Activated CD8-positive, alpha-beta memory T cell treated with anti-CD3 and anti-CD28 coated beads for 48 hours (primary cell): ENCODE measurements at places on chromosomes 1 and 21.

DNA sequence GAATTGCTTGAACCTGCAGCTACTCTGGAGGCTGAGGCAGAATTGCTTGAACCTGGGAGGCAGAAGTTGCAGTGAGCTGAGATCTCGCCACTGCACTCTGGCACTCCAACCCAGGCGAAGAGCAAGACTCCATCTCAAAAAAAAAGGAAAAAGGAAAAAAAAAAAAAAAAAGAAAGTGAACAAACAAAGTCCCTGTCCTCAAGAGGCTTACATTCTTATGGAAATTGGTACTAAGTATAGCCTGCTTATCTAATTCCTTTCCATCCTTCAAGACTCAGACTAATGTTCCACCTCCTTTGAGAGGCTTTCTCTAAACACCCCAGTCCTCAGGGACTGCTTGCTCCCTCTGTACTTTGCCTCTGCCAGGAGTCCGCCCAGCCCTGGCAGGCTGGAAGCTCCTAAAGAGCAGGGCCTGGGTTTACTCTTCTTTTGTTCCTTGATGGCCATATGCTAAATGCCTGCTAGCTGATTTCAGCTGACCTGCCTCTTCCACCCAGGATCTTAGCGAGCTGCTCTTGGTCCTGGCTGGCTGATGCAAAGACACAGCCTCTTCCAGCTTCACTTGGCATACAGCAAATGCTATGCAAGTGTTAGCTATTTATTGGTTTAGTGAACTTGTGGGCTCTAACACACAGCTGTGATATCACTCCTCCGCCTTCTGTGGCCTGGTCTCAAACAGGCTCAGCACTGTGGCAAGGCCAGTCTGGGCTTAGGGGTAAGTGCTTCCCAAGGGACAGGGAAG lies 9.8 kb downstream of the SLC9A1 start:
- DNase-seq = no peak

GRCh38 chr1:3775490-3776230 lies 3.1 kb downstream of the SMIM1 start:
- DNase-seq = no peak

DNA sequence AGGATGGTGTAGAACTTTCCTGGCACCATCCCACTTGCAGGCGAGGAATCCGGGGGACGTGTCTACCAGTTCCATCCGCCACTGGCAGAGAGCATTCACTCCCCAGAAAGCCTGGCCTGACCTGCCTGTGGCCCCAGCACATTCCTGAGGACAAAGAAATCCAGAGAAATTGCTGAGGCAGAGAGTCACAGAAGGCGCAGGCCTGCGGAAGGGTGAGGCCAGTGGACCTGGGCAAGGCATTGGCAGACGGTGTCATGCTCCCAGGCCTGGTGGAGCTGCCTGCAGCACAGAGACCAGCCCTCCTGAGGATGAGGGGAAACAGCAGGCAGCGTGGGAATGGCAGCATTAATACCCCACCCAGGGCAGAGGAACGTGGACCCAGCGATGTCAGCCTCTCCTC lies 81.2 kb upstream of the F3 start:
- no peak for DNase-seq

DNA sequence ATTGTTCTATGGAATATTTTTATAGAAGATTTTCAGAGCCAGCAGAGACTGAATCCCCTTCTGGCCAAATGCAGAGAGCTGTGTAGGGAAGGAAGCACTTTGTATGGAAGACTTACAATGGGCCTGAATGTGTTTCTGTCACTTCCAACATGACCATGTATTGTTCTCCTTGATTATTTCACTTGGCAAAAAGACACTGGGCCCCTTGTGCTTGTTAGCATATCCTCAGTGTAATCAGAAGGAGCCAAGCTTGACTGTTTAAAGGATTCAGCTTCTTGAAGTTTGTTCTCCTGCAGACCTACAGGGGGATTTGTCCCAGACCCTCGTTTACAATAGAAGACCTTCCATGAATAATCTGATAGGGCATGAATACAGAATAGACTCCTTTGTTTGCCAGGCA lies 48.1 kb upstream of the UBE2U start:
- DNase-seq = no peak

DNA sequence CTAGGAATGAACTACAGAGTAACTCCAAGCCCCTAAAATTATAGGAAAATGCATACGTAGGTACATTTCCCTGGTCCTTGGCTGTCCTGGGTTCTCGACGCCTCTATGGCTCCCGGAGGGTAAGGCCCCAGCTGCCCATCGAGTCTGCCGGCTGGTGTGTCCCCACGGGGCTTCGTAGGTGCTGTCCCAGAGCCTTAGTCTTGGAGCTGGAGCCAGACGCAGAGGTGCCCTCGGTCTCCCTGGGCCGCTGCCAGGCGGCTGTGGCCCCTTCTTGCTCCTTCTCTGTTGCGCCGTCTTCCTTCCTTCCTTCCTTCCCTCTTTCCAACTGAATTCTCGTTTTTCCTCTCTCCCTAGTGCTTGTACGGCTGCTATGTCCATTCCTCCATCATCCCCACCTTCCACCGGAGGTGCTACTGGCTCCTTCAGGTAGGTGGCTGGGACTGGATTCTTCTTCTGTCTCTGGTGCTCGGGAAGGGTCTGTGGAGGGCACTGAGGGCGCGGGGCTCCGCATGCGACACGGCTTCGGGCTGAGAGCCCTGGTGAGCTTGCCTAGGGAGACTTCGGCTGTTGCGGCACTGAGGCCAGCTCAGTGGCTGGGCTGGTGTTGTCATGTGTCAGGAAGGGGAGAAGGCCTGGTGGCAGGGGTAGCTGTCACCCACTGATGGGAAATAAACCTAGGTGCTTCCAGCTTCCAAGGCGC lies 303.5 kb upstream of the VAMP3 start:
- DNase-seq = no peak

DNA sequence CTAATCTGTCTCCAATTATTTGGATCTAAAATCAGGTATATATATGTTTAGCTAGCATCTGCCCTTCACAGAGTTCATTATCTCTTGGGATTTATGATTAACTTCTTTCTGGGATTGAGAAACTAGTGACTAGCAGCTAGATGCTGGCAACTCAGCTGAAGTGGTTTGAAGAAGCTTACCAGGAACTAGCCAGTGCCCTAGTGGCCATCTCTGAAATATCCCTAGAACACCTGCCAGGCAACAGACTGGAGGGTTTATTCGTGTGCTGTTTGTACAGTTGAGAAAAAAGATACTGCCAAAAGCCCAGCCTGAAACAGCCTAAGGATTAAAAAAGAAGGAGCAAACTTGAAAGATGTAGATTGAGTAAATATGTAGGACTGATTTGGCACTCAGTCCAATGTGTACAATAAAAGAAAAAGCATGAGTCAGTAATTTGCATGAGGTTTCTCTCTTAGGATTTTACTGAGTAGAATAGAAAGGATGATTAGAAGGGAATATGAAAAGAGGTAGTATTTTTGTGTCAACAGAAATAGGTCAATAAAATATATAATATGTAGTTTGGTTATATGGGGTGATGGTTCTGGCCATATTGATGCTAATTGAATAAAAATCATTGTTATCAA lies 1144.6 kb upstream of the ADGRL2 start:
- no peak for DNase-seq

DNA sequence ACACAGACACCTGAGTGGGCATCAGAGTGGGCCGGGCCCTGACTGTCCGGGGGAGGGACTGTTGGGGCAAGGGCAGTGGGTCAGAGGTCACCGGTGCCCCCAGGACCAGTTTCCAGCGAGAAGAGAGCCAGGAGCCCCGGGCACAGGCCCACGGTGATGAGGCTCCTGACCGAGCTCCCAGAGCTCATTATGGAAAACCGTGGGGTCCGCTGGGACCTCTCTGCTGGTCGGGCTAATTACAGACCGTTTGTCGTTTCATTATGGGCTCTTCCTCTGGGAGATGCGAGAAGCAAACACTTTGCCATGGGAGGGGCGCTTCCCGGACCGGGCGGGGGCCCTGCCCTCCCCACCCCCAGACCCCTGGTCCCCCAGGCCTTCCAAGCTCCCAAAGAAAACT lies 12.0 kb upstream of the TTLL10 start:
- no peak for DNase-seq

DNA sequence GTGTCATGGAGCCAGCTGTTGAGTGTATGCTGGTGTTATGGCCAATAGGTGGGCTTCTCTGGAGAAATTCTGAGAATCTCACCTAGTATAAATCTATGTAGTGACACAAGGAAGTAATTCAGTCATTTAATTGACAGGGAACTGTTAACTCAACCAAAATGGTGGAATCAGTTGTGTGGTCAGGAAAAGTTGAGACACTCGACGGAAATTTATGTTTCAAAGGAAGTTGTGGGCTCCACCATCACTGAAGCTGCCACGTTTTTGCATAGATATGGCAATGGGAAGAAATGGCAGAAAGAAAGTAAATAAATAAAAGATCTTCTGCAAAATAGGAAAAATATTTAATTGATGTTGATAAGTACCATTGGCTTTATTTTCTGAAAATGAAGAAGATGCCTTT lies 84.5 kb downstream of the ATP6V1G3 start:
- no peak for DNase-seq

DNA sequence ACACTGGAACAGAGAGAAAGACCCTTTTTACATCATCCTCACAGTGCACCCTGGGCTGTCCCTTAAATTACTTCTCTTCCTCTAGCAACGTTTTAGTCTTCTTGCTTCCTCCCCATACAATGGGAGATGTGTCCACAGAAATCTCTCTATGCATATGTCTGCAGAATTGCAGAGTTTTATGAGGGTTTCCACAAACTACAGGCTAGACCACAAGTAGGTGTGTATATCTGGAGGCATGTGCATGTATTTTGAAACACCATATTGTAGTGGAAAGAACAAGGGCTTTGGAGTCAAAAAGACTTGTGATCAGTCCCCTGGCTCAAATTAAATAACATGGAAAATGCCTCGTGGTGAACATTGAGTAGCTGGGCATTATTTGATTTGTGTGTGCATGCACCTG lies 121.3 kb upstream of the IPO9 start:
- DNase-seq = no peak

DNA sequence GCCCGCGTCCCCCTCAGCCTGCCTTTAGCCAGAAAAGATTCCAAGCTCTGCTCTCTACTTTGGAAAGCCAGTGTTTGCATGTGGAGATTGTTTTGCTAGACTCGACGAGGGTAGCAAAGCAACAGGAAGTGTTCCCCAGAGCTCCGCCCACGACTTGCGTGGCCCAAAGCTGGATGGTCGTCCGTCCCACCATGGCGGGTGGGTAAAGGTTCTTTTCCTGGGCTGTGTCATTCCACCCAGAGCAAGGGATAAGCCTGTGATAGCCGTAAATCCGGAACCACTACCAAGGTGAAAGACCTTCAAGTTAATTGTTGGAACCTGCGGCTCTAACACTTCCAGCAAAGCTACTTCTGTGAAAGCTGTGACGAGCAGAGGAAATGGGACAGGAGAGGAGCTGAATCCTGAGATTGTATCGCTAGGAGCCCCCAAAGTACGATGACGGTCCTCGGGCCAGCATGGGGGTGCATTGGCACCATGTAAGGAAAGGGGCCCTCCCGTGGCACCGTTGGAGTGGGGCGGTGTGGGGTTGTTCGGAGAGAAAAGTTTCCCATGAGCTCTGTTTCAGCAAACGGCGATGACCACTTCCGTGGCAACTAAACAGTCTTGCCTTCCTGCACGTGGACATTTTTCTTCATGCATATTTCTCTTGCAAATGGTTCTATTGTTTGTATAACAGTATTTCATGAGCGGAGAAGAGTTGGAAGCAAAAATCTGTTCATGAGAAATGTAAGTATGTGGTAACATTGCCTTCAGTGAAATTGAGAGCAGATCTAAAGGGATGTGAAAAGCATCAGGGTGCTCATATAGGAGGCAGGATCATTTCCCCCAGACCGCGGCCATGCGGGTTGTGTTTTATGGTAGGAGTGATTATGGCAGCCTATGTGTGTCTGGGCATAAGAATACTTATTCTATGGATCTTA lies 8.4 kb downstream of the MX2 start:
- no peak for DNase-seq

DNA sequence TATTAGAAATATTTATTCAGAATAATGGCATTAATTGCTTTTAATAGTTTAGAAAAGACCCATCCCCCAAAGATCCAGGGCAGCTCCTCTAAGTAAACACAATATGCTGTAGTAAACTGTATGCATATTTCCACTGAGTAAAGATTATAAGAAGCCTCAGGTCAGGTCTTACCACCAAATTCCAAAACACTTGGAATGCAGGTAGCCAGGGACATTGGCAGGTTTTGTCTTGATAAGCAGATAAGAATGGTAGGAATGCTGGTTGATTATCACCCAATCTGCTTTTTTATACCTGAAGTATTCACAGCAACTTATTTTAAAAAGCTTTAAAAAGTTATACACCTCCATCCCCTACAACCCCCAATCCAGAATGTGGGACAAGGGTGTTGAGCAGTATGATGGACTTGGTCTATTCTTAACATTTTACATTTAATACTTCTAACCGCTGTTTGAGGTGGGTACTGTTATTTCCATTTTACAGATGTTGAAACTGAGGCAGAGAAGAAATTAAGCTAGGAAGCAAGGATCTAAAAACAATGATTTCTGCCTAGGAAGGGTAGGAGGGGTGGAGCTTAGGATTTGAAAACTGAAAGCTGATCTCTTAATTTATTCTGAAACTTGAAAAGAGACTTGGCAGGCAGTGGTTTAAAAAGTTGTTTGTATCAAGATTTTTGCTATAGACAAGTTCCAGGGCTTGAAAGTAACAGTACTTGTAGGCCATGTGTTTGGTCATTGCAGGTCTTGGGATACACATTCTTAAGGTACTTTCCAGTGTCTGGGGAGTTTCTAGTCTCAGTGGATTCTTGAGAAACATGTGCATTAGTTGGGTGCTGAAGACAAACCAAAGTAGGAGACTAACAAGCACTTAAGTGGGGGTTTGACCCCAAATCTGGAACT lies 15.6 kb upstream of the THEM4 start:
- no peak for DNase-seq

DNA sequence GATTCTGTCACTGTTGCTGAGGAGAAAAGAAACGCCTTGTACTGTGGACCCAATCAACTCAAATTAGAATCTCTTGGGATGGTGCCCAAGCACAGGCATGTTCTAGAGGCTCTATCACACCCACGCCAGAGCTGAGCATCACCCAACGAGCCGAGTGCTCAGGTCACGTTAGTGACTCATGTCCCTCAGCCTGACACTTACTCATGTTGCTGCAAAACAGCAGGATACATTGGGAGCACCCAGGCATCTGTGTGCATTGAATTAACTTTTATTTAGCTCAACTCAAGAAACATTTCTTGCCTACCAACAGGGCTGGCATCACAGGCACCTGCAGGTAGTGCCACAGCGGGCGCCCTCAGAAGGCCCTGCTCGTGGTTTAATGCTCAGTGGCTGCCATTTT lies 149.8 kb downstream of the ETS2 start:
- DNase-seq = no peak

DNA sequence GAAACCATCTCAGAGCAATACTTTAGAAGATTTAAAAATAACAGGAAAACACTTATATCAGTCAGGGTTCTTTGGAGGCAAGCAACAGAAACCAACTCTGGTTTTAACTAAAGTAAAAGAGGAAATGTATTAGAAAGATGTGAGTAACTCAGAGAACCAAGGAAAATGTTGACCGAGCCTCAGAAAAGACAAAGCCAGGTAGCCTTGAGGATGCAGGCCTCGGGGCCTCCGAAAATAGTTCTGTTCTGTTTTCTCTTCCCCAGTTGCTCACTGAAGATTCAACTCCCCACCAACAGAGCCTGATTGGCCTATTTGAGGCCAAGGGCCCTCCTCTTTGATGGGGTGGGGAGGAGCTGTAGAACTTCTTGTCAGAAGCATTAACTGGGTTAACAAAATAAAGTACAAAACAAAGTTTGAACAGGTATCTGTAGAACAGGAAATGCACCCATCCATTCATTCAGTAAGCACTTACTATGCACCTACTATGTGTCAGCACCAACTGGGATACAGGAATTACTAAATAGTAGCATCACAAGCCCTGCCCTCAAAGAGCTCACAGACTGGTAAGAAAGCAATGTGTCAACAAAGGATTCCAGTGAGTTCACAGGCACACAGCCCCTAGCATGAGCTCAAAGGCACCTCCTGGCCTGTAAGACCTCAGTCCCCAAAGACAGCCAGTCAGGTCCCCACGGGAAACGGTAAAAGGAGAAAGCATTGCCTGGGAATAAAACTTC lies 12.6 kb downstream of the SLAMF8 start:
- DNase-seq = no peak
